ENCODE measurements at places on chromosomes 7 and 10.

GRCh38 chr10:77987671-77988255 lies 41.6 kb downstream of the POLR3A start:
- DNase-seq = no peak

DNA sequence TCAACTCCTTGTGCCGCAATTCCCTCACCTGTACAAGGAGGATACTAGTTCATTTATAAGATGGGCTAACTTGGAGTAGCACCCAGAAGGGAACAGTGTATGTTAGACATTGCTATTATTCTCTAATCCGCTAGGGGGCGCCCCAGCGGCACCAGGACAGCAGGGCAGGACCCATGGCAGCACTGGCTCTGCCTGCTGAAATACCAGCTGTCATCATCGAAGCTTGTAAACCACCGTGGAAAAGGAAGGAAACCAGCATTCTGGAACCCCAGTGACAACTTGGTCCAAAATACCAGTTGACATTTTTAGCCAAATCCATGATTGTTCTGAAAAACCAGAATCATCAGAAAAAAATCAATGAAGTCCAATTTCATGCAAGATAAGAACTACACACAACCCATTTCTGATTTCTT lies 134.4 kb downstream of the ITGA8 start:
- DNase-seq = peak; percentile 92

DNA sequence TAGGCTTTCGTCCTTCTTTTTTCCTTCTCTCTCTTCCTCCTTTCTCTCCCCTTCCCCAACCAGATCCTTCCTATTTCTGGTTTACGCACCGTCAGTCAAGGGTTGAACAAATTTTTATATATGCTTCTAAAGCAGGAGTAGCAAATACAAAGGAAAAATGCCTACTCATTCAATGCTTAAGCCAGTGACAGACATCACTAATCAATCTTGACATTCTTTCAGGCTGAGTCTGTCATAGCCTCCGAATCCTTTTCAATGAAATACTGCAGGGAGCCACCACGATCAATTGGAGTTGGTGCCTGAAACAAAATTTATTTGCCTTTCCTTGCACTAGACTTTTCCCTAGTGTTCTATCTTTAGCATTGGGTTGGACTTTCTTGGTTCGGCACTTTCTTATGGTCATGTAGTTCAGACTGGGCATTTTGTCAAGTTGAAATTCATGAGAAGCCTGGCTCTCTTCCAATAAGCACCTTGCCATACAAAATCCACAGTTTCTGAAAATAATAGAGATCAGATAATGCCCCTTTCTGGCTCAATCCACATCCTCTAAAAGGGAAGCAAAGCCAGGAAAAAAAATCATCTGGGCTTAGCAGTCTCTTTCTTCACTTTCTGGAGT lies 239.5 kb upstream of the PLXNA4 start:
- DNase-seq = no peak

- DNase-seq = no peak
Observed at GRCh38 chr10:14474656-14475055, 143.9 kb upstream of the FRMD4A start.

DNA sequence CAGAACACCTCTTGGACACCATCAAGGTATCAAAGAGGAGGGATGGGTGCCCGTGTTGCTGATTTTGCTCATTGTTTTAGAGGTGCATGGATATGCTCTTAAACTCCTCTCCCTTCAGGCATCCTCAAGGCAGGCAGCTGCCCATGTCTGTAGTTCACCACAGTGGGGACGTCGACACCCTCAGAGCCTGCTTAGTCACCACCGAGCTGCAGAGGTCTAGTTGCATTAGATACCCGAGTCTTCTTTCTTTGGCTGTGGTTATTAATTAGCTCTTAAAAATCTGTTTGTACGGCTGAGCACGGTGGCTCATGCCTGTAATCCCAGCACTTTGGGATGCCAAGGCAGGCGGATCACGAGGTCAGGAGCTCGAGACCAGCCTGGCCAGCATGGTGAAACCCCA lies 24.7 kb upstream of the TSPAN13 start:
- DNase-seq = no peak

DNA sequence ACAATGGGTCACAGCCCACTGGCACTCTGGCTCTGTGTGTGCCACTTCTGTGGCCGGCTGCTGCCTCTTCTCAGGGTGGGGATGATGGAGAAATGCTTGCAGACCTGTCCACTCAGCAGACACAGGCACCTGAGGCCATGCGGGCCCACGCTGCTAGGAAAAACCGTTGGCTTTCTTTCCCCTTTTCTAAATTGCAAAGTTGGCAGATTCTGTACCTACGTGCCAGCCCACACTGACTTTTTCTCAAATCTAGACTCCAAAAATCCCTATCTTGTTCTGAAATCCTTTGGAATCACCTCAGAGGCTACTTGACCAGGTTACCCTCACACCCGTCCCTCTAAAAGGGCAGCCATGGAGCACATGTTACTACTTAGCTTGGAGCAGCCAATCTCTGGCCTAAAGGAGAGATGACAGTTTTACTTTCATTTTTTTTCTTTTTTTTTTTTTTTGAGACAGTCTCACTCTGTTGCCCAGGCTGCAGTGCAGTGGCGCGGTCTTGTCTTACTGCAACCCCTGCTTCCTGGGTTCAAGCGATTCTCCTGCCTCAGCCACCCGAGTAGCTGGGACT lies 99.4 kb downstream of the RNF216 start:
- DNase-seq = no peak

All from endodermal cell (in vitro differentiated cells).